ENCODE measurements at places on chromosomes 1 and 21.

DNA sequence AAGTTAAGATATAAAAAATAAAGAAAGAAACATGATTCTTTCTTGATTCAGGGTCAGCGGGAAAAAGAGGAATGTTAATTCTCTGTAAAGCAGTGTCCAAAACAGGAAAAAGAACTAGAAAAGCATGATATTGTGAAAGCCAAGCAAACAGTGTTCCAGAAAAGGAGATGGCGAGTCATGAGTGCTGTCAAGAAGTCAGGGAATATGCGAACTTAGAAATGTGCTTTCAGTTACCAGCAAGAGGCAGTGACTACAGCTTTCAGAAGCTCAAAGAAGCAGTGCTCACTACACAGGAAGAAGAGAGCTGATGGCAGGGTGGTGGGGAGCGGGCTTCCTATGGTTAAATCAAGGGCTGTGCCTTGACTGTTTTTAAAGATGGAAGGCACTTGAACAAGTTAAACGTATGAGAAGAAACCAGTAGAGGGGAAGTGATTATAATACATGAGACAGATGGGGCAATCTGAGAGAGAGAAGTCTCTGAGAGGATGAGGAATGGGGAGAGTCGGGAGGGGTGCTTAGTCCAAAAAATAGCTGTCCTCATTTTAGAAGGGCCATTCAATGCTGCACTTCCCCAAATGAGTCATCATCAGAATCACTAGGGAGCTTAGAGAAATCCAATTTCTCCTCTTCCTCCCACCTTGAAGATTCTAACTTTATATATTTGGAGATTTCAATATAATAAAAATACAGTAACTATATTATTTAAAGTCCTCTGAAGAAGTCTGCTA is 90.4 kb downstream of the KCNK1 start:
- no peak for DNase-seq

DNA sequence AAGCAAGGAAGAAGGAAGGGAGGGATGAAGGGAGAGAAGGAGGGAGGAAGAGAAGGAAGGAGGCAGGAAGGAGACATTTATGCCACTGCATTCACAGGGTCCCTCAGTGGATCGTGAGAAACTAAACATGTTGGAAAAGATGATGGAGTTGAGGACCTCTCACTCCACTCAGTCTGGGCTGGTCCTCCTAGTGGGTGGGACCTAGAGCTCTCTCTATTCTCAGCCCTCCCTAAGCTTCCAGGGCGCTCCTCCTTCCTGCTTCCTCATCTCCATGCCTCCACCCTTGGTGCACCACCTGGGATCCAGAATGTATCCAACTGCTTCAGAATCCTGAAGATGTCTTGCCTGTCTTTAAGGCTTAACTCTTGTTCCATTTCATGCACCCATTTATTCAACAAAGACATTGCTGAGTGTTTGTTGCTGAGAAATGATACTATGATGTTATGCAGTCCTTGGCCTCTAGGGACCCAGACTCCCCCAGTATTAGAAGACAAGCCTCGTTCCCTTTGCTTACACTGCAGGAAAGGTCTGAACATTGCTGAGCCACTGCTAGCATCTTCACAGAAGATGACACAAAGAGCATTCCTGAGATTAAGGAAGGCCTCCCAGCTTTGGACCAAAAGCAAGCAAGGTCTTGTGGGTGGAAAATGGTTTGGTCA is 88.5 kb downstream of the BEND5 start:
- no peak for DNase-seq

- peak; percentile 79 for DNase-seq
Measured at GRCh38 chr1:229341774-229342655, 832 bp downstream of the CCSAP start.

GRCh38 chr1:54498383-54499096 is 49.5 kb upstream of the ACOT11 start:
- no peak for DNase-seq

DNA sequence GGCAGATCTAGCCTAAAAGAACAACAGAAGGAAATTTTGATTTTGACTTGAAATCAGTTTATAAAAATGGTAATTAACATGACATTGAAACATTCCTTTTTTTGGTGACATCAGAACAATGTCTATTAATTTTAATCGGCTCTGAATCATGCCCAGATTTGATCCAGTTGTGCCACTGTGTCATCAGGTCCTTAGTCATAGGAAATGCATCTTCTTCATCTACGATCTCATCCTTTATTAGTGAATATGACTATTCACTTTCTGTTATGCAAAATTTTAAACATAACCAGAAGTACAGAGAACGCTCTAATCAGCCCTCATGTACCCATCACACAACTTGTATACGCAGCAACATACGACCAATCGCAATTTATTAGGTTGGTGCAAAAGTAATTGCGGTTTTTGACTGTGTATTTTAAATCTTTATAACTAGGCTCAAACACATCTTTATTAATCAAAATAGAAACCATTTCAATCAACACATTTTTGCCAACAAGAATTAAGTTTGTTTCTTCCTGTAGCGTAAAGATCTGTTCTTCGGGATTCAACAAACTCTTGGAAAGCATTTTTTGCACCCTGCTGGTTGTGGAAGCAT is 40.3 kb upstream of the TLR5 start:
- no peak for DNase-seq

DNA sequence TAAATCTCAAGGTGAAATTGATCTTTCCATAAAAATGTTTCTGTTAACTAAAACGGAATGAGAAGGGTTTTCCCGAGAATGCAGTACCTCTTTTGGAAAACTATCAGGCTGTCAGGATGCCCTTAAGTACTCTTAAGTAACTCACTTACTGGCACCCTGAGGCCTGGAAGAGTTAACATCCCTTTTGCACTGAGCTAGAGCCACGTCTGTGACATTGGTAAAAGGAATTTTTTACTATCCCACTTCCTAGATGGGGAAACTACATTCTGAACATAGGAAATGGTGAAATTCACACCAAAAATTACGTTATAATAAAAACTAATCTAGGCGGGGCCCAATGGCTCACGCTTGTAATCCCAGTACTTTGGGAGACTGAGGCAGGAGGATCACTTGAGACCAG is 39.7 kb upstream of the MAP10 start:
- DNase-seq: no peak

DNA sequence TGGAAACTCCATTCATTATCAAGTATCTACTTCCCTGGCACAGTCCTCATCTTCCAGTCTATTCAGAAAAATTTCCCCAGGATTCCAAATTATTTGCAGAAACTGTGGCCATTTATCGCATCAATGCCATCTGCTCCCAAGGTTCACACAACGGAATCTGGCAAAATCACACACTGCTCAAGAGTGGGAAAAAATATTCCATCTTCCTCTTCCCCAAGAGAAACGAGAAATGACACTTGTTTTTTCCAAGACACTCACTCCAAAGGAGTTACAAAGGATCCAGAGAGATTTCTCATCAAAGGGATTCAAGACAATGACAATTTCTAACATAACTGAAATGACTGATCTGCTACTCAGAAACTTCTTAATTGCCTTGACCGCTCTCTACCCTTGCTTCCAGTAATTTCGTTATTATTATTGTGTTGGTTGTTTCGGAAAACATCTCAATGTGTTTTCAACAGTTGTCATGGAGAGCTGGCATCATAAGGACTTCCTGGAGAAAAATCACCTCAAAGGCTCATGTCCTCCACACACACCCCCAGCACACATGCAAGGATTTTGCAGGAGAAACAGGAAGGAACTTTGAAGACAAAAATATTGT is 128.0 kb downstream of the PSMG1 start:
- DNase-seq: no peak

- no peak for DNase-seq
Measured at GRCh38 chr1:7300893-7301663, 470.0 kb upstream of the VAMP3 start.

- DNase-seq: no peak
Measured at GRCh38 chr1:219542828-219543518, 69.9 kb downstream of the ZC3H11B start.

- DNase-seq: no peak
Measured at GRCh38 chr1:145884675-145885074, 991 bp downstream of the ANKRD35 start.

- DNase-seq: no peak
Measured at GRCh38 chr1:62689524-62689923, 1.3 kb upstream of the DOCK7 start.

GRCh38 chr1:111973150-111973790 is 16.2 kb downstream of the KCND3 start:
- DNase-seq: no peak

DNA sequence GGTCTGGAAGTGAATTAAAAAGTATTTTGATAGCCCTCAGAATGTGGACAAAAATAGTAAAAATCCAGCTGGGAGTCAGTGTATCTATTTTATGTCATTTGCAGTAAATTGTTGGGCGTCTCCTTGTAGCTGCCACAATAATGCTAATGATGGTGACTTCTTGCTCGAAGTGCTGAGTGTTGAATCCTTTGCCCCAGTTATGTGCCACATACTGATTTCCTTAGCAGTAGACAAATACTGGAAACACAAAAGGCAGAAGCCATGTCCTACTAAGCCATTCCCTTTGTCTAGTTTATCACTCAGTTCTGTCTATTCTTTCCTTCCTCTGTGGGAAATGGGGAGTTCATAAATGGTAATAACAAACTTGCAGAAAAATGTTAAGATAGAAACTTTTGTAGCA is 70.7 kb upstream of the CXADR start:
- DNase-seq: no peak

GRCh38 chr1:72891976-72892375 is 609.6 kb upstream of the NEGR1 start:
- DNase-seq: no peak

DNA sequence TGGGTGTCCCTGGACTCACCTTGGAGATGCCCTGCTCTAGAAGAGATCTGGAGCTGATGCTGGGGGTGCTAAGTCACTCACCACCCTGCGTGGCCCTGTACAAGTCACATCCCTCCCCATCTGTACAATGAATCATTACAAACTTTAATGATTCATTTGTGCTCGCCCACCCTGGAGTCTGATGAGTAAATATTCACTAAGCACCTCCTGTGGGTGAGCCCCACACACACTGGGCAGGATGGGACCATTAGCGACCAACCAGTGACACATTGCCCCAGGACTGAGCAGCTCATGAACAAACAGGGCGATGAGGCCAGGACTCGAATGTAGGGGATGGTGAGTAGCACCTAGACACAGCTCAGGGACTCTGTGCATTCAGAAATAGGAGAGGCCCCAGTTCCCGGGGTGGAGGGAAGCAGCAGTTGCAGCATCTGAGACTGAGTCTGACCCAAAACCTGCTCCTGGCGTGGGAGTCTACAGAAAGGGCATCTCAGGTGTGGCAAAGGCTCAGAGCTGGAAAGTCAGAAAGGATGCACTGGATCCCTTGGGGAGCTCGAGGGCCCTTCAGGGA is 18.1 kb upstream of the PDZK1IP1 start:
- DNase-seq: no peak

GRCh38 chr1:236979149-236979900 is 24.9 kb downstream of the MT1HL1 start:
- DNase-seq: no peak

GRCh38 chr1:1324084-1324523 is 356 bp downstream of the INTS11 start:
- no peak for DNase-seq

DNA sequence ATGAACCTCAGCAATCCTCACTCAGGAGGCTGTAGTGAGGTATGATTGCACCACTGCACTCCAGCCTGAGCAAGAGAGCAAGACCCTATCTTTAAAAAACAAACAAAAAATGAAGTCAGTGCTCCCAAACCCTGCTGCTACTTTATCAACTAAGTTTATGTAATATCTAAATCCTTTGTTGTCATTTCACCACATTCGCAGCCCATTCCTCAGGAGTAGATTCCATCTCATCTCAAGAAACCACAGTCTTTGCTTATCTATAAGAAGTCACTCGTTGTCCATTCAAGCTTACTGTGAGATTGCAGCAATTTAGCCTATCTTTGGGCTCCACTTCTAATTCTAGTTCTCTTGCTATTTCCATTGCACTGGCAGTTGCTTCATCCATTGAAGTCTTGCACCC is 44.3 kb upstream of the RGL1 start:
- no peak for DNase-seq

DNA sequence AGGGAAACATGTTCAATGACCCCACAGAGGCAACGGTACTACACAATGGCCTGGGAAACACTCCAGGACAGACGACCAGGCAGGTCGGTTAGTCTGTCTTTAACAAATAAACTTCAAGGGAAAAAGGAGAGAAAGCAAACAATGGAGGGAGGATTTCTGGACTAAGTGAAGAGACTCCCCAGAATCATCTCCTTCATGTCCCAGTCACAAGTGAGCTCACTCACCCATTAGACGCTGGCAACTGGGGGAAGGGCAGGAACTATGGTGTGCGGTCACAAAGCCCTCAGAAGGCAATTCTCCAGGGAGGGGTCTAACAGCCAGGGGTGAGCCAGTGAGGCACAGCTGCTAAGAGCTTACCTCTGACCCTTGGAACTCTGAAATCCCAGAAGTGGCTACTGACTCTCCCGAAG is 55.7 kb upstream of the NADK start:
- DNase-seq: no peak

DNA sequence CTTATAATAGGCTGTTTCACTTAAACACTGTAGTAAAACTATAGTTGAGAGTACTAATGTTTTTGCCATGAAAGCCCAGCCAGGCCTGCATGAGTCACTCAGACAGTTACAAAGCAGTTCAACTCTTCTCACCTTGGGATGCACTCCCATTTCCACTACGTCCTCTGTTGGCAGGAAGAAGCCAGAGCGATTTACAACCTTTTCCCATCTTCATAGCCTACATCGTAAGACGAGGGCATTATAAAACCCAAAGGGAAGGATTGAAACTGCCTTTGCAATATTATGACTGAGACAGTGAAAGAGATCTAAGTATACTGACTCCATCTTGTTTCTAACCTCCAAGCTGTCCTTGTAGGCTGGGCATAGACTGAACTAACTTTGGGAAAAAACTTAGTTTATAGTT is 71.8 kb upstream of the CSF1 start:
- DNase-seq: no peak

DNA sequence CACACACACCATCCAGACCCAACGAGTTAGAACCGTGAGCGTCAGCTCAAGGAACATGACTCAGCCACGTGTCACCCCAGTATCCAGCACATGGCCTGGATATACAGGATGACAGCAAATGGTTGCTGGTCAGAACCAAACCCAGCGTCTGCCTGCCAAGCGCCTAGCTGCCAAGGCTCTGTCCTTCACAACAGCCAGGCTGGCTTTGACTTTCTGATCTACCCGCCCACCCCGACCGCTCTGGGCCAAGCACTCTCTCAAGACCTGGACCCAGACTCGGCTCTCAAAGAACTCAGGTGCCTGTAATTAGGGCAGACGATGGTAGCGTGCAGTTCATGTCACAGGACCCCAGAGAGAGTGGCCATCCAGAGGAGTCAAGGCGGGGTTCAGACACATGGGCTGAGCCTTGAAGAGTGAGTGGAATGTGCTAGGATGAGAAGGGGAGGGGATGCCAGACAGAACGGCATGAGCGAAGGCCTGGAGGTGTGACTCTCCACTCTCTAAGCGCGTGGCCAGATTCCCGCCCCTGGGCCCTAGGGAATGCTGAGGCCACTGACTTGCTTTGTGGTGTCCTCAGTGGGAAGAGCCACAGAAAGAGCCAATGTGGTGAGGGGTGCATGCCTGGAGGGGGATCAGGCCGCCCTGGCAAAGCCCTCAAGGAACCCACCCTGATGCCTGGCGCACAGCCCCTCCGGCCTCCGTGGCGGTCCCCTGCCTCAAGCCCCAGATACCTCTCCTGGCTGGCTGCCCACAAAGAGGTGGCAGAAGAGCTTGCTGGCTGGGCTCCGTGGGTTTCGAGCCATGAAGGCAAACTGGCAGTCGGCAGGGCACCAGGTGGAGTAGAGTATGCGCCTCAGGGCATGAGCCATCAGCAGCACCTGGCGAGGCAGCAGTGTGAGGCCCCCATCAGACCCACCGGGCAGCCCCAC is 7.0 kb downstream of the SH2D5 start:
- DNase-seq: peak; percentile 39
